Brain (organoid and tissue), 16 donors: ENCODE measurements at places on chromosomes 3 and 15.

- no peak for DNase-seq
These were observed 2.7 kb downstream of the ALS2CL start for GRCh38 chr3:46690798-46691197.

- DNase-seq, result peak; percentile 59
These were observed 38.8 kb upstream of the ANKRD34C start for GRCh38 chr15:79243723-79244122.

- no peak for DNase-seq
These were observed 97.0 kb downstream of the SAMMSON start for GRCh38 chr3:70096376-70097066.

DNA sequence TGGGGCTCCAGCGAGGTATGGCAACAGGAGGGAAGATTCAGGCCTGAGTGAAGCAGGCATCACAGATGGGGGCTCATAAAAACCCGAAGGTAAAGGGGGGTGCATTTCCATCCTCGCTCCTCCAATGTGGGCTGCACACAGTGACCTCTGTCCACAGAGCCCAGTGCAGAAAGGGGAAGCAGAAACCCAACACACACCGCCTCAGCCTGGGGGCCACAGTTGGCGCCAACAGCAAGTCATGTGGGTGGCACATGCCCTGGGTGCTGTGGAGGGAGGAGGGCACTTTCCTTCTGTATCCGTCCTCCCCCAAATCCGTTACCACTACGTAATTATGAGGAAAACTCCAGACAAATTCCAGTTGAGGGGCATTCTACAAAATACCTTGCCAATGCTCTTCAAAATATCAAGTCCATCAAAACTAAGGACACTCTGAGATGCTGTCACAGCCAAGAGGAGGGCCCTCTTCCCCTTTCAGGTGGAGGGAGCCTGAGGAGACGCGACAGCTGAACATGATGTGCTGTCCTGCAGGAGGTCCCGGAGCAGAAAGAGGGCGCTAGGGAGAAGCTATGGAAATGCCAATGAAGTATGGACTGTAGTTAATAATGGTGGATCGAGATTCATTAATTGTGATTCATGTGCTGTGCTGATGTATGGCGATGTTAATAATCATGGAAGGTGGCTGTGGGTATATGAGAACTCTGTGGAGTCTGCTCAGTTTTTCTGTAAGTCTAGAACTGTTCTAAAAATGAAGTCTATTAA, 16.4 kb downstream of the APBA2 start:
- DNase-seq, result no peak

GRCh38 chr15:84840255-84840654, 23.1 kb downstream of the ALPK3 start:
- no peak for DNase-seq
